Esophagus squamous epithelium (tissue), 5 donors: ENCODE measurements at places on chromosomes 1 and 21.

- H3K4me1 ChIP-seq, result peaks cover 2% of the 10 kb centered on the region
- no peak overlapping the region for H3K4me3 ChIP-seq
- peak overlapping the region; percentile 25 for H3K27ac ChIP-seq
- peaks cover 43% of the 10 kb centered on the region for H3K27me3 ChIP-seq
These were observed 101.5 kb upstream of the RUNX3 start for GRCh38 chr1:25031601-25031965.

- H3K27me3 ChIP-seq, result no peaks in the 10 kb centered on the region
- H3K4me3 ChIP-seq, result no peak overlapping the region
- peaks cover 21% of the 10 kb centered on the region for H3K4me1 ChIP-seq
- H3K27ac ChIP-seq, result peak overlapping the region; percentile 19
- peaks cover 59% of the 10 kb centered on the region for H3K36me3 ChIP-seq
These were observed 41.9 kb downstream of the SLC45A1 start for GRCh38 chr1:8359617-8360481.

DNA sequence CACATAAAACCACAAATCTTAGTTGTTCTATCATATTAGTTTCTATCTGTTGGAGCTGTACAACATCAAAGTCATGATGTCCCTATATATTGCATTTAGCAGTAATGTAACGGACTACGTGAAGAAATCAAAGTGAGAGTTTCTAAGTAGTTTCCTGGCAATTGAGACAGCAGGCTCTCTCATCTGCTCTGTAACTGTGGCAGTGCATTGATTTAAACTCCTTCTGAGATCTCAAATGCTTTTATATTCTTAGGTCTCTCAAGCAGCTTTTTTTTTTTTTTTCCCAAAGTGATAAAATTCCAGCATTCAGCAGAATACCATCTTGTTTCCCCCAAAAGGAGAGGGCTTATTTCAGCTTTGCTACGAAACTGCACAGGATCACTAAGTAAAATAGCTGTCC lies 480.1 kb downstream of the PTBP2 start:
- H3K36me3 ChIP-seq, result no peaks in the 10 kb centered on the region
- no peak overlapping the region for H3K4me3 ChIP-seq
- no peak overlapping the region for H3K27ac ChIP-seq

DNA sequence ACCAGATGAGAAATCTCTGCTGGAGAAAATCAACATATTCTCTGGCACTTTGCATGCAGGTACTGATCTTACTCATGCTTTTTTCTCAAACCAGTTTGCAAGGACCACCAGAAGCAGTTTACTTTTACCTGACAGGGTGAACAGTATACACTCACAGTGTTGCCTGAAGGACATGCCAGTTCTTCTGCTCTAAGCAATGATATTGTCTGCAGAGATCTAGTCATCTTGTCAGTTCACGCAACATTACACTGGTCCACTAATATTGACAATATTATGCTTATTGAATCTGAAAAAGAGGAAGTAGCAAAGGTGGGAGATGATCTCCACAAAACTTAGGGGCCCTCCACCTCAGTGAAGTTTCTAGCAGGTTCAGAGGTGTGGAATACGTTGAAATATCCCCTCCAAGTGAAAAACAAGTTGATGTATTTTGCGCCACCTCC lies 3.8 kb upstream of the S100B start:
- H3K4me3 ChIP-seq, result no peak overlapping the region
- H3K27me3 ChIP-seq, result no peaks in the 10 kb centered on the region
- H3K36me3 ChIP-seq, result no peaks in the 10 kb centered on the region
- no peak for DNase-seq
- H3K27ac ChIP-seq, result no peak overlapping the region

DNA sequence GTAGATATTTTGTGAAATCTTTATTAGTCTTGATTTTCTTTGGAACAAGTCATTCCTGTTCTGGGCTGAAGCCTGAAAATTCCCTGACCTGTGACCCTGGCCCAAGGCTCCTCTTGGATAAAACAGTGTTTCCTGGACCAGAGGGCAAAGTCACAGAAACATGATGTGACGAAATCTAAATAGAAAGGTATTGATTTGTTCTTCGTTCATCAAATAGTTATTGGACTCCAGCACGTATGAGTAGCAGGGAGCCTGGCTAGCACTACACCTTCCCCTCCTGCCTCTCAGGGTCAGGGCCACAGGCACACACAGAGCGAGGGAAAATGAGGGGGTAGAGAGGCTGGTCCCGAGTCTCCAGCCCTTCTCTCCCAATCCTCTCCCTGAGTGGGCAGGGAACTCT lies 1.7 kb upstream of the CLDN14 start:
- H3K27ac ChIP-seq, result no peak overlapping the region
- H3K27me3 ChIP-seq, result no peaks in the 10 kb centered on the region
- H3K4me3 ChIP-seq, result no peak overlapping the region
- no peak for DNase-seq
- no peaks in the 10 kb centered on the region for H3K4me1 ChIP-seq

DNA sequence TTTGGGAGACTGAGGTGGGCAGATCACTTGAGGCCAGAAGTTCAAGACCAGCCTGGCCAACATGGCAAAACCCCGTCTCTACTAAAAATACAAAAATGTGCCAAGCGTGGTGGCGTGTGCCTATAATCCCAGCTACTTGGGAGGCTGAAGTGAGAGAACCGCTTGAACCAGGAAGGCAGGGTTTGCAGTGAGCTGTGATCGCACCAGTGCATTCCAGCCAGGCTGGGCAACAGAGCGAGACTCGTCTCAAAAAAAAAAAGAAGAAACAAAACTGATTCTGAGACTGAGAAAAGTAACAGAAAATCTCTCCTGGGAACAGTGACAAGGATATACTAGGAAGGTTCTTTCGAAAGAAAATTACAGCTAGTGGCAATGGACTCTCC lies 20.9 kb downstream of the USP48 start:
- peaks cover 67% of the 10 kb centered on the region for H3K4me1 ChIP-seq
- H3K4me3 ChIP-seq, result no peak overlapping the region
- H3K36me3 ChIP-seq, result no peaks in the 10 kb centered on the region
- H3K27me3 ChIP-seq, result no peaks in the 10 kb centered on the region

DNA sequence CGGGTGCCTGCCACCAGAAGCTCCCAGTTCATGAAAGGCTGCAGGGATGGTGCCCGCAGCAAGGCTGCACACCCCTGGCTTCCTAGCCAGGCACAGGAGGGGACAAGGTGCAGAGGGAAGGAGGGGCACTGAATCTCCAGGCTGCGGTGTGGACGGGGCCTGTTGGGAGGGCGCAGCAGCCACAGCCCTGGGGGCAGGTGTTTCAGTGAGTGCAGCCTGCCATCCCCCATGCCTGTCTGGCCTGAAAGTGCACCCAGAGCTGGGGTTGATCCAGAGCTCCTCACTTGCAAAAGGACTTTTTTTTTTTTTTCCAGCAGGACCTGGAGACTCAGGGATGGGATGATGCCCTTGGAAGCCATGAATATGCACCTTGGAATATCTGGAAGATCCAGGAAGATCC lies 153.7 kb upstream of the C1orf174 start:
- H3K27me3 ChIP-seq, result no peaks in the 10 kb centered on the region
- H3K36me3 ChIP-seq, result no peaks in the 10 kb centered on the region
- no peak overlapping the region for H3K4me3 ChIP-seq
- no peak overlapping the region for H3K27ac ChIP-seq
- no peak for DNase-seq

- no peaks in the 10 kb centered on the region for H3K4me1 ChIP-seq
- no peaks in the 10 kb centered on the region for H3K36me3 ChIP-seq
- H3K27me3 ChIP-seq, result no peaks in the 10 kb centered on the region
- H3K4me3 ChIP-seq, result no peak overlapping the region
- DNase-seq, result no peak
These were observed 36.7 kb downstream of the FMN2 start for GRCh38 chr1:240128366-240128765.

DNA sequence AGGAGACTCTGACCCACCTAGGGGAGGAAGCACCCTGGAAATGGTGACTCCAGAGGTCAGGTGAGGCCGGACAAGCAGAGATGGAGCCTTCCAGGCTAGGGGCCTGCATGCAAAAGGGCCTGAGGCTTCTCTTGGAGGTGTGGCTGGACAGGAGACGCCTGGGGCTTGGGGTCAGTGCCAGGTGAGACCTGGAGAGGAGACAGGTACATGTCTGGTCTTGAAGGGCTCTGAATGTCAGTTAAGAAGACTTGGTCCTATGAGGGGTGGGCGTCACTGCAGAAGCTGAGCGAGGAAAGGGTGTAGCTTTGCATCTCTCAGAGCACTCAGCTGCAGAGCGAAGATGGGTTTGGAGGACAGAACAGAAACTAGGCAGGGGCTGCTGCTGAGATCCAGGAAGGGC lies 14.3 kb downstream of the LRP8 start:
- H3K27ac ChIP-seq, result no peak overlapping the region
- H3K36me3 ChIP-seq, result peaks cover 6% of the 10 kb centered on the region
- H3K4me1 ChIP-seq, result no peaks in the 10 kb centered on the region
- no peak overlapping the region for H3K4me3 ChIP-seq

DNA sequence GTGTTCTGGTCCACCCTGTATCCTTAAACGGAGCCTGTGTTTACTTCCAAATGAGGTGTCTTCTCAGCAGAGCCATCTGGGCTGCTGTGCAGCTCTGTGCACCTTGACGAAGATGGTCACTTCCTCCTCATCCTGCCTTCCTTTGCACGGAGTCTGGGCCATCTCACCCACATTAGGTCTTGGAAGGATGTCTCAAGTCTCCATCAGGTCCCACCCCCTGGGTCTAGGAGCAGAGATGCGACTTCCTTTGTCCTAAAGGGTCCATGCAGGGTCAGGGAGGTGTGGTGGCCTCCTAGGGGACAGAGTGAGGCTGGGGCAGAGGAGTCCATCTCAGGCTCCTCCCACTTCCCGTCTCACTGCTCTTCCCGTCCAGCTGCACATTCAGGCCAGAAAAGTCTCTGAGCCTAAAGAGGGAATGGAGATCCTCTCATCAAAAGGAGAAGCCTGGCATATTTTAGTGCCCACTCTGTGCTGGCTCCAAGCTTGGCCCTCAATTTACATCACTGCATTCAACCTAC lies 209.2 kb downstream of the MATN1 start:
- H3K4me1 ChIP-seq, result no peaks in the 10 kb centered on the region
- H3K4me3 ChIP-seq, result no peak overlapping the region
- H3K27me3 ChIP-seq, result peaks cover 9% of the 10 kb centered on the region
- no peak overlapping the region for H3K27ac ChIP-seq
- H3K36me3 ChIP-seq, result no peaks in the 10 kb centered on the region

DNA sequence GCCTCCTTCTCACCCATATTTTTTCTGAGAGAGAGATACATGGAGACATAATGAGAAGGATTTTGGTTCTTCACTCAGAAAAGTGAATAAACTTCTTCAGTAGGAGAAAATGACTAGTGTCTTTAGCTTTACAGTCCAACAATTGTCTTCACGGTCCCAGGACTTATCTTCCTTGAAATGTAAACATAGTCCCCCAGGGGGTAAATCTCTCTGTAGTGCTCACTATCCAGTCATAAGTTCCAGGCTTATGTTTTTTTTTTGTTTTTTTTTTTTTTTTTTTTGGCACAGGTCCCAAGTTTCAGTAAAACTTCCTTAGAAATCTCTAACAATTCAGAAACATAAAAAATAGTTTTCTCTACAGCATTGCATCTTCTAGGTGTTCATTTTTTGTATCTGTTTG lies 890.2 kb upstream of the B3GALT2 start:
- H3K4me3 ChIP-seq, result no peak overlapping the region
- H3K27ac ChIP-seq, result no peak overlapping the region
- no peaks in the 10 kb centered on the region for H3K4me1 ChIP-seq
- DNase-seq, result no peak
- H3K27me3 ChIP-seq, result no peaks in the 10 kb centered on the region

DNA sequence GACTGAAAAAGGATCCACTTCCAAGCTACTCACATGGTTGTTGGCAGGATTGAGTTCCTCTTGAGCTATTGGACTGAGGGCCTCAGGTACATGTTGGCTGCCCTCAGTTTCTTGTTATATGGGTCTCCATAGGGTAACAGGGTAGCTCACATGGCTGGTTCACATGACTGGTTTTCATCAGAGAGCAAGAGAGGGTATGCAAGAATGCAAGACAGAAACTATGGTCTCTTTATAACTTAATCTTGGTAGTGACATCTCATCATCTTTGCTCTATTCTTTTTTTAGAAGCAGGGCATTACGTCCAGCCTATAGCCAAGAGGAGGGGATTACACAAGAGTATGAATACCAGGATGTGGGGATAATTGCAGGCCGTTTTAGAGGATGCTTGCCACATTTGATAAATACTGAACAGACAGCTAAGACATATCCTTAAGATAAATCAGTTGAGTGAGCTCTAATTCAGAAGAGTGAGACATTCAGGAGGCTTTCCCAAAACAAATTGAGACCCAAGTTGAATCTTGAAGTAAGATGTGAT lies 100.2 kb downstream of the HMCN1 start:
- H3K4me3 ChIP-seq, result no peak overlapping the region
- no peaks in the 10 kb centered on the region for H3K27me3 ChIP-seq
- H3K4me1 ChIP-seq, result no peaks in the 10 kb centered on the region
- no peak for DNase-seq
- no peaks in the 10 kb centered on the region for H3K36me3 ChIP-seq

GRCh38 chr1:6762060-6762459 lies 23.2 kb upstream of the CAMTA1 start:
- H3K36me3 ChIP-seq, result no peaks in the 10 kb centered on the region
- H3K27me3 ChIP-seq, result no peaks in the 10 kb centered on the region
- peak overlapping the region; percentile 57 for H3K27ac ChIP-seq
- no peak overlapping the region for H3K4me3 ChIP-seq
- no peak for DNase-seq

DNA sequence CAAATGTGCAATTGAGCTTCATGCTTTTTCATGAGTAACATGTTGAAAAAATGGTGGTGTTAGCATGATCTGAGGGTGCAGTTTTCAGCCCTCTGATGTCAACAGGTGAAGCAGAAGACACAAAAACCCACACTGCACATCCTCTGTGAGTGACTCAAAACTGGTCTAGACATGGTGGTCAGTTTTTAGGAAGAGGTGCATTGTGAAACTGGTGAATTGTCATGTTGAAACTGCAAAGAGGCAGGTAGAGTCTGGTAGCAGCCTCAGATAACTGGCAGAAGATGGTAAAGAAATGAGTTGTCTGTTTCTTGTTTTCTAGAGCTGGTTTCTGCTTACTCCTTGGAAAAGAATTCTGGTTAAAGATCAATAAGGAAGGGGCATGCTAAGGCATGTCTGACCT lies 97.3 kb upstream of the HMCN1 start:
- no peaks in the 10 kb centered on the region for H3K4me1 ChIP-seq
- no peak overlapping the region for H3K4me3 ChIP-seq
- H3K36me3 ChIP-seq, result no peaks in the 10 kb centered on the region
- no peak overlapping the region for H3K27ac ChIP-seq
- no peak for DNase-seq
- no peaks in the 10 kb centered on the region for H3K27me3 ChIP-seq

DNA sequence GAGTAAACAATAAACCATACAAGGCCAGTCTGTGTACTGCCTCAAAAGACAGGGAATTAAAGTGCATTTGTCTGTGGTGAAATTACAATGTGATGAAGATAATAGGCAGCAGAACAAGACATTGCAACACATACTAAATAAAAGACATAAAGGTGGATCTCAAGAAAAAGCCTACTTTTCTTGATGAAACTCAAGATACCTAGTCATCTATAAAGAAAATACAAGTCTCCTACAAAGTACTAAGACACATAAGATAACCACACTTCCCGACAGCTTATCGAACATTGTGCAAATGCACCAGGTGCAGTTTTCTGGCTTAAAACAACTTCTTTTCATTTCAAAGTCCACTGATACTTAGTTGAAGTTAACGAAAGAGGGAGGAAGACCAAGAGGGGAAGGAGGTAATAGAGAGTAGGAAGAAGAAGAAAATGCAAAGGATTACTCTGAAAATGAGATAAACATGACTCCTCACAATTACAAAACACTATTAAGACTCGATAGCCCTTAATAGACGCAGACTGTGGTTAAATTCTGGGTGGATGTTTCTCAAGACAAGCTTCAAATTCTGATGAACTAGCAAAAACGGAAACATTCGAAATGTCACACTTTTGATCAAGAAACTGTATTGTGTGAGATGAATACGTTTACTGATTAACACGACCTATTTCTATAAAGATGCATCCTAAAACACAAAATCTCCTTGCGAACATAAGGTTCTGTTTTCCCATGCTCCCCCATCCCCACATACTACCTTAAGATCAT lies 2.0 kb downstream of the HNRNPR start:
- H3K27me3 ChIP-seq, result no peaks in the 10 kb centered on the region
- H3K36me3 ChIP-seq, result no peaks in the 10 kb centered on the region
- peaks cover 47% of the 10 kb centered on the region for H3K4me1 ChIP-seq
- H3K27ac ChIP-seq, result no peak overlapping the region
- DNase-seq, result no peak
